ENCODE measurements at places on chromosomes 2 and 18.
A peak's percentile ranks its signal among the peaks of the same experiment; 100 is the strongest.

GRCh38 chr18:4870177-4870773 lies 326.8 kb downstream of the AKAIN1 start:
- DNase-seq: no peak

DNA sequence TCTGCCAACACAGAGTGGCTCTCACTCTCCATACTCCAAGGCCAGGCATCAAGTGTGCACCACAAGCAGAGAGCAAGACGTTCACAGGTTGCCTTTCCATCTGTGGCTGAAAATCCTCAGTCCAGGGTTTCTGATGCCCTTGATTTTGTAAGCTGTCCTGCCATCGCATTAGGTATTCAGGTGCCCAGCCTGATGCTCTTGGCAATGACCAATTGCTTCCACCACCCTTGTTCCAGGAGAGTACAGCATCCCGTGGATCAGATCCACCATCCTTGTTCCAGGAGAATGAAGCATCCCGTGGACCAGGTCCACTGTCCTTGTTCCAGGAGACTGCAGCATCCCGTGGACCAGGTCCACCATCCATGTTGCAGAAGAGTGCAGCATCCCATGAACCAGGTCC lies 133.4 kb upstream of the GPC1 start:
- no peak for DNase-seq

- no peak for DNase-seq
Observed at GRCh38 chr2:166627893-166628292, 133.8 kb upstream of the SCN7A start.

DNA sequence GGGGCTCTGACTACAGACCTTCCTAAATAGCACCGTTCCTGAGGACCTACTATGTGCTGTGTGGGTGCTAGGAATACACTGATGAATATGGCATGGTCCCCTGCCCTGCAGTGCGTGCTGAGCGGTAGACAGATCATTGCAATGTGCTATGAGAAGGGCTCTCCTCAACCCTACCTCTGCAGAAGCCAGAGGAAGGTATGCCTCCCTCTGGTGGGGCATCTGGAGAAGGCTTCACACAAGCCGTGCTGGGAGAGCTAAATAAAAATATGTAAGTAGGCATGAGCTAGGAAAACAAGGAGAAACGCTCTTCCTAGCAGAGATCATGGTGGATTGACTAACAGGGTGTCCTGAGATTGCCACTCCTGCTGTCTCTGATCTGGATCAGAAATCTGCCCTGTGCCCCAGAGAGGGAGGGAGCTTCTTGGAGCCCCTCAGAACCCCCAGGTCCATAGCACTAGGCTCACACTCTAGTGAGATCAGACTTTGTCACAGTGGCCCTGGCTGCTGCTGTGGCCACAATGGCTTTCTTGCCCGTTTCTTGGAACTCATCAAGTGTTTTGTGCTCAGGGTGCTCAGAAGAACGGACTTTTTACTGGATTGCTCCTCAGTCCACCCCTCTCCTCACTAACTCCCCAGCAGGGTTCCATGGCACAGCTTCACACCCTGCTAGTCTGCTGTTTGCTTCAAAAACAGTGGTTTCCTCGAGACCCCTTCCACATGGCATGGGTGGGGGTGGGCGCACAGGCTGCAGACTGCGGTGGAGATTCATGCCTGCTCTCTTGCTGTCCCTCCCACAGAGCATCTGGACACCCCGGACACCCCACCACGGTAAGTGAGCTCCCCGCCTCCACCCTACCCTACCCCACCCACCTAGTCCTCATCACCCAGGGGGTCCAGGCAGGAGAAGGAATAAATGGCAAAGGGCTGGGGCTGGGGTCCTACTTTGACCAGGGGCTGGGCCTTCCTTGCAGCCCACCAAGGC lies 14.2 kb downstream of the SIGLEC15 start:
- DNase-seq: peak; percentile 81

GRCh38 chr2:19141234-19142004 lies 217.0 kb downstream of the OSR1 start:
- no peak for DNase-seq

DNA sequence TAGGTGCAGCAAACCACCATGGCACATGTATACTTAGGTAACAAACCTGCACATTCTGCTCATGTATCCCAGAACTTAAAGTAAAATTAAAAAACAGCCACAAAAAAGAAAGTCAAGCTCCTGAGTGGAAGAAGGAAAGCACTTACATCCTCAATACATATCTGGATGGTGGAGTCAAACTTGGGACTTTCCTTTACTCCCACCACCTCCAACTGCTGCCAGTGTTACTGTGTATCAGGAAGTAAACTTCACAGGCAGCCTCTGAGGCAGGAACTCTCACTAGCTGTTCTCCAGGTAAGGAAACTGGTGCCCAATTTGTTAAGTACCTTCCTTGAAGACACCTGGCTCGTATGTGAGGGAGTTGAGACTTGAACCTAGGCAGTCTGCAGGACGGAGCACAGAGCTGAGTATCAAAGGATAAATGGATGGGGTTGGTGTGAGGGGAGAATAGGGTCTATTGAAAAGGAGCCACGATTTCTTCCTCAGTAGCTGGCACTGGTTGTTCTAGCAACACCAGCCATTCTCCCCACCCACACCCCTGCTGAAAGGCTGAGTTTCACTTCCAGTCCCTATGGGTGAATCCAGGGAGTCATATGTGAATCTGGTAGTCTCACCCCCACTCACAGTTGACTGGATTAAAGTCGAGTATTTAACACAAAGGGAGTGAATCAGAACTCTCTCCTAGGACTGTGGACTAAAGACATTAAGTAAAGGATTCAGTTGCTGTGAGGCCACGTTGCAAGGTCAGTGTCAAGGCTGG lies 50.0 kb upstream of the GPR39 start:
- no peak for DNase-seq

- DNase-seq: peak; percentile 60
Observed at GRCh38 chr2:135709992-135710391, 31.7 kb upstream of the UBXN4 start.

DNA sequence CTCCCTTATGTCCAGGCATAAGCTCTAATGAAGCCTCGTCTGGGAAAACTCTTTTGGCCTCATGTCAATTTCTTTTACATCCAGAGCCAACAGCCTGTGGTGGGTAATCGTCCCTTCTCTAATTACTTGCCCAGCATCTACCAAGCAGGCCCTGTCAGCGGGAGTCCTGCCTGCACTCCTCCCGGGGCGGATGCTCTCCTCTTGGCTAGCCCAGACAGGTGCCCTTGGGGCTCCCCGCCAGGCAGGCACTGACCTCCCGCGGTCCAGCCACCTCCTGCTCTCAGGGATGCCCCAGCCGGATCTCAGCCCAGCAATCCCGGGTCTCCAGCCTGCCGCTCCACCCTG lies 74.2 kb downstream of the NCAPH start:
- DNase-seq: peak; percentile 63

GRCh38 chr2:105803773-105804172 lies 59.1 kb downstream of the NCK2 start:
- DNase-seq: no peak

DNA sequence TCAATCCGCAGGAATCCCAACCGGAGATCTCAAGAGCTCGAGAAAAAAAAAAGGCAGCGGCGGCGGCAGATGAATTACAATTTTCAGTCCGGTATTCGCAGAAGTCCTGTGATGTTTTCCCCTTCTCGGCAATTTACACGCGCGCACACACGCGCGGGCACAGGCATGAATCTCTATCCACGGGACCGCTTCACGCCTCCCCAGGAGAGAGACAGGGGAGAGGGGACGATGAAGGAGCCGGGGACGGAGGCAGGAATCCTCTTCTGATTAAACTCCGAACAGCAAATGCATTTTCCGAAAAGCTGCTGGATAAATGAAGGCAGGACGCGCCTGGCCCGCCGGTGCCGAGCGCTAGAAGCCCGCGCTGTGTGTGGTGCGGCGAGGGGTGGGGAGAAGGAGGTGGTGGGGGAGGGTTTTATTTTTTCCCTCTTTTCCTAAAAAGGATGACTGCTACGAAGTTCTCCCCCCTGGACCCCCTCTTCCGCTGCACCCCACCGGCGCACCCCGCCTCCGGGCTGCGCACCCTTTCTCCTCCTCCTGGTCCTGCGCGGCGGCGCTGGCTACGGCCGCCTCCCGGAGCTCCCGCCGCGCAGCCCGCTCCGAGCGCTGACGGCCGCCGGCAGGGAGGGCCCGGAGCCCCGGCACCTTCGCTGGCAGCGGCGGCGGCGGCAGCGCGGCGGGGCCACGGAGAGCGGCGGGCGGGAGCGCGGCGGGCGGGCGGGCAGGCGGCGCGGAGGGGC lies at the start of gene BCL2:
BCL2 (minus strand) TSS at position 387 of the 740 bp plus-strand sequence.
- DNase-seq: peak; percentile 40

DNA sequence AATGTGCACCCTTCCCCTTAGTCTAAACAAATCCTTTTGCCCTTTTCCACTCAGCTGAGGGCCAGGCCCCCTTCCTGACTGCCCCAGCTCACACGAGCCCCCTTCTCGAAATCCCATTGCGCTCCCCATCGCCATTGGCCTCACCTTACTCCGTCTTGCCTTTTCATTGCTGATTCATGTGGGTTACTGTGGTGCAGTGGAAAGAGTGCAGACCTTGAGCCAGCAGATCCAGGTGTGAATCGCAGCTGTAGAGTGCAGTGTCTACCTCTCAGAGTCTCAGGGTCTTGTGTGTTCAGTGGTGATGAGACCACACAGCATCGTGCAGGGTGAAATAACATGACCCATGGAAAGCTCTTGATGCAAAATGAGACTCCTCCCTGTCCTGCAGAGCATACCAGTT lies 132.4 kb upstream of the APCDD1 start:
- no peak for DNase-seq

DNA sequence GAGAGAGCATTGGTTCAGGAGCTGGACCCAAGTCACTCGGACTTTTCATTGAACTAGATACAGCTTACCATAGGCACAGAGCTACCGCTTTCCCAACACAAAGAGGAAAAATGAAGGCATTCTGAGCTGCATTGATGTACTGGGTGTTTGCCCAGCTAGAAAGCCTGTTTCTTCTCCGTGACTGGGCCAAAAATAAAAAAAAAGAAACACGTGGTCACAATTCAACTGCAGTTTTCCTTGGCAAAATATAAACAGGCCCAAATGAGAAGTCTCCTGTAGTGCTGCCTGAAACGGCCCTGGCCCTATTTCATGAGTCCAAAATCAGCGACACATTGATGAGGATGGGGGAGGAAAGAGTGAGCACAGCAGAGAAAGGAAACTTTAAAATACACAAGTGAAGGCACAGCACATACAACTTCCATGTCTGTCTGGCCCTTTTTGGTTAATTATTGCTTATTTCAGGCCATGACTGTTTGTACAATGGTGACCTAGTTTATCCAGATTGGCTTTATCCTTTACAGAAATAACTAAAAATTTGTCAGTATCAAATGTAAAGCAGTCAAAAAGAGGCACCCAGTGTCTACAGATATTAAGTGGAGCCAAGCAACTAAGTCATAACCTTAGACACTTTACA lies 179.7 kb downstream of the ICOS start:
- peak; percentile 4 for DNase-seq

DNA sequence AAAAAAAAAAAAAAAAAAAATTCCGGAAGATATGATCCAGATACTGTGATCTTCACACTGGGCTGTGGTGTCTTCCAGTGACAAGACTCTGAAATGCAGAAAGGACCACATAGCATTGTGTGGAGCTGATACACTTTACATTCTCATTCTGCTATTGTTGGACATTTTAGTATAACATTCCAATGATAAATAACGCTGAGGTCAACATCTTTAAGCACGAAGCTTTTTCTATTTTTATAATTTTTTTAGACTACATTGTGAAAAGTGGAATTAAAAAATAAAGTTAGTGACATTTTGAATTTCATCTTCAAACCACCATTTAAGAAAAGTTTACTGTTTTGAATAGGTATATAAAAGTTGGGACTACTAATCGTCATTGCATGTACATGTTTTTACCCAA lies 62.7 kb downstream of the CDCA7 start:
- DNase-seq: no peak

DNA sequence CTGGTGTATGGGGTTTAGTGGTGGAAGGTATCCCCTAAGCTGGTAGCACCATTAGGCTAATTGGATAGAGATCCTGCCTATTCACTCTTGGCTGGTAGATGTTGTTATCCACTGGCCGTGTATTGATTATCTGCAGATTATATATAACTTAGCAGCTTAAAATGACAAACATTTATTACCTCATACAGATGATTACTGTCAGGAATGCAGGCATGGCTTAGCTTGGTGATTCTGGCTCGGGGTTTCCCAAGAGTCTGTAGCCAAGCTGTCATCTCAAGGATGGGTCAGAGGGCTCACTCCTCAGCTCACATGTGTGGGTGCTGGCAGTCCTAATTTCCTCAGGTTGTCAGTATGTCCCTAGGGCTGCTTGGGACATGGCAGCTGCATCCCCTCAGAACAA lies 465.8 kb downstream of the PARD3B start:
- no peak for DNase-seq

All from fibroblast of the aortic adventitia (primary cell).